ENCODE measurements at places on chromosomes 1 and 21.
A peak's percentile ranks its signal among the peaks of the same experiment; 100 is the strongest.

DNA sequence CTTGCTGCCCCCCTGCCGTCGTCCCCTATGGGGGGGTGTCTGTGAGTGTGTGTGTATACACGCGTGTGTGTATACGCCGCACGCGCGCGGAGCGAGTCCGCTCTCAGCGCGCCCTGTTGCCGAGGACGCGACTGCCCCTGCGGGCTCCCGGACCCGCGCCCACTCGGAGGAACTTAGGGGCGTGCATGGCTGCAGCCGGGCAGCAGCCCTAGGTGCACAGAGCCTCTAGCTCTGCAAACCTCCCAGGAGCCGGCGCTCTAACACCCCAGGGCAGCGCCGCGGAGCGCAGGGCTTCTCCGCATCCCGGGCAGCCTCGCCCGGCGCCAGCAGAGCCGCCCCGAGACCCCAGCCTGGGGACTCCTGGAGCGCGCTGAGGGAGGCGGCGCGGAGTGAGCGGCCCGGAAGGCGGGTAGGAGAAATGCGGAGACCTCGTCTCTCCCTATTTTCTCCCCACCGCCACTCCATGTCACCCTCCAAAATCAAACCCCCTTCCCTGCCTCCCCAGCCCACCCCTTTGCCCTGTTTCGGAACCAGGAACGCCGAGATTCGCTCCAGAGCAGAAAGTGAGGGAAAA, 574 bp downstream of the ITPKB start:
- DNase-seq, result no peak

DNA sequence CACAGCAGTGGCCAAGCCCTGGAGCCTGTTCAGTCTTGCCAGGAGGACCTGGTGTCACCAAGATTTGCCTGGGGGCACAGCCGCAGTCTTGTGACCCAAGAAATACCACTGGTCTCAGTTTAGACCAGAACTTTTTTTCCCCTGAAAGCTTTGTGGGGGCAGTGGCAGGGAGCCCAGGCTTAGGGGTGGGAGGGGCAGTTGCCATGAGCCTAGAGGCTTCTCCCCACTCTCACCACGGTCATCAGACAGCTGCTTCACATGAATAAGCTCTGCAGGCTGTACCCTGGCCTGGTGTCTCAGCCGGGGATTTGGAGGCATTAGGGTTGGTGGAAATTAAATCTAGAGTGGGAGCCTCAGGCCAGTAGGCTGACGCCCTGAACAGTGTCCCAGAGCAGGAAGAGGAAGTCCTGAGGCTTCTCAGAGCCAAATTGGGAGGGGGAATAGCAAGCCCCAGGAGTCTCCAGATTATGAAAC, 73.7 kb downstream of the SLC16A1 start:
- no peak for DNase-seq

- DNase-seq, result no peak
These were observed 791.0 kb upstream of the ADGRL4 start for GRCh38 chr1:79797487-79797886.

- no peak for DNase-seq
These were observed 869 bp downstream of the KCNA3 start for GRCh38 chr1:110673805-110674336.

GRCh38 chr1:44315521-44315920, 39.5 kb downstream of the ERI3 start:
- DNase-seq, result no peak

GRCh38 chr1:70334436-70334835, 20.1 kb downstream of the ANKRD13C start:
- DNase-seq, result no peak

DNA sequence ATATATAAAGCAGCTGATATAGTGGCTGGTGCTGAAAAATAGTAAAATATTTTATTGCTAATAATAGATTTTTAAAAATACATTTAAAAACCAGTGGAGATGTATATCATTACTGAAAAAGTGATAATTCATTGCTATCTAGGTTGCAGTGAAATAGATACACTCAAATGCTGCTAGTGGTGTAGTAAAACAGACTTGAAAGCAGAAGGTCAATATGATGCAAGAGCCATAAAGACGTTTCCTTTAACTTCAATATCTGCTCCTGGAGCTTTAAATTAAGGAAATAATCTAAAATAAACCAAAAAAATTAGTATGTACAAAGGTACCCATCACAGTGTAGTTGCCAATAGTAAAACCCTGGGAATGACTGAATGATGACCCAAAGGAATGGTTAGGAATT, 26.2 kb downstream of the RHEX start:
- no peak for DNase-seq

DNA sequence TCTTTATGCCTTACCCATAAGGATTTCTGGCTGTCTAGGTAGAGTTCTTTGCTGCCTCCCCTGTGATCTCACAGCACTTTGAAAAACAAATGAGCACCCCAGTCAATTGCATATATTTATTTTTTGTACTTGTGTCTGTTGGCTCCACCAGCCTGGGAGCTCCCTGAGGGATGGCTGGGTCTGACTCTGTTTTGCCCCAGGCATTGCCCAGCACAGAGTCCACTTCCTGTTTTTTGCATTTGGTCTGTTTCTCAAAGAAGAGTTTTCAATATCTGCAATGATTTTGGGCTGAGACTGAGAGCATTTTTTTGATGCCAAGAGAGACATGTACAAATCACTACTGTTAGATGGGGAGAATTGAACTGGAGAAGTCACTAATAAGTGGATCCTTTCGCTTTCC, 125.0 kb downstream of the FOXD2 start:
- DNase-seq, result no peak

DNA sequence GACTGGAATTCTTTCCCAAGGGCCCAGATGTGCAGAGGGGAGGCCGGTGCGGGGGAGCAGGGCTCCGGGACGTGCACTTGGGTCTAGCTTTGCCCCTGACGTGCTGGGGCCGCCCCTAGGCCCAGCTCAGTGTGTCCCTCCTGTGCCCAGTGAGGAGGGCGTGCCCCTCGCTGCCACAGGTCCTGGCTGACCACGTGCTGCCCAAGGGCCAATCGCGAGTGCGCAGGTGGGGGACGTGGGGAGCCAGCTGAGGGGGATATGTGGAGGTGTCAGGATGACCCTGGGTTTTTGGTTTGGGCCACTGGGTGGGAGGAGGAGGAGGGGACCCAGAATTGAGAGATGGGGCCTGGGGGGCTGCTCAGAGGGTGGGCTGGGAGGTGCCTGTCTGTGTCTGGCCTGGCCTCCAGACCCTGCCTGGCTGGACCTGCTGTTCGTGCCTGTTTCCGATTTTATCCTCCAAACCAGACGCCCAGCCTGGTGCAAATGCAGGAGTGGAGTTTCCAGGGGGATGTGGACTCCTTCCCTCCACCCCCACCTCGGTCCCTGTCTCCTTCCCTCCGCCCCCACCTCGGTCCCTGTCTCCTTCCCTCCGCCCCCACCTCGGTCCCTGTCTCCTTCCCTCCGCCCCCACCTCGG, 6.1 kb upstream of the RNF223 start:
- DNase-seq, result no peak

DNA sequence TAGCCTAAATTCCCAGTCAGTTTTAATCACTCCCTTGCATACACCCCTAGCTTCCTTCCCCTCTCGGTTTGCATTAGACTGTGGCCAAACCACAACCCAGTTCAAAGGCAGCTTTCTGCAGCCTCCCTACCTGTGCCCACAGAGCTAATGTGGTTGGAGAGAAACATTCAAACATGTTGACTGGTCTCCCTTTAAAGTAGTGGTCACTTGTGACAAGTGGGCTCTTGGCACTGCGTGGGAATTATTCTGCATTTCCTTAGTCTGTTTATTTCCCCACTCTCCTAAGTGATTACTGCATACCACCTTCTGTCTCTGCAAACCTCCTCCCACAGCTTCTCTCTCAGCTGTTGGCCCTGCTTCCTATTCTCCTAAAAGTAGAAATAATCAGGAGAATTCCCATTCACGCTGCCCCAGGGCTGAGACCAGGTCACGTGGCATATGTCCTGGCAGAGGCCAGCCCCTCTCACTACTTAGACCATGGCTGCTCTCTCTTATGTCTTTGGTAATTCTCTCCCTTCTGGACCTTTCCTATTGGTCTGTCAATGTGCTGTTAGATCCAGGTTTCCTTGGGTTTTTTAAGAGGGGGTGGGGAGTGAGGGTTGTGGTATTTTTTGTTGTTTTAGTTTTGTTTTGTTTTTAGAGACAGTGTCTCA, 38.4 kb upstream of the CD101 start:
- no peak for DNase-seq

GRCh38 chr21:25406887-25407579, 200.2 kb downstream of the MRPL39 start:
- no peak for DNase-seq

- peak; percentile 4 for DNase-seq
These were observed 93.0 kb downstream of the NUF2 start for GRCh38 chr1:163414778-163415177.

DNA sequence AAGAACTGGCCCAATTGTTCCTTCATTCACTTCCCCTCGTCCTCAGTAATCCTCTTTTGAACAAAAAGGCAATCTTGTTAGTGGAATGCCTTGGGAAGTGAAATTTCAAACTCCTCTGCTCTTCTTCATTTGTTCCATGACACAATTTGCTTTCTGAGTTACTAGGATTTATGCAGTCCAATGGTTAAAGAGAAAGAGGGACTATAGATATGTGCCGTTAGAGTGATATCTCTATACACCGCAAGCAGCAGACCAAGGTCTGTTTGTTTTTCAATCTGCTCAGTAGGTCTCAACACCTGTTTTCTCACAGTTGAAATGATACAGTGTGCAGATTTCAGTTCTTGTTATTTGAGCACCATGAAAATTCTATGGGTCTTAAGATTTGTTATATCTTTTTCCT, 244.0 kb downstream of the DNM3 start:
- no peak for DNase-seq

DNA sequence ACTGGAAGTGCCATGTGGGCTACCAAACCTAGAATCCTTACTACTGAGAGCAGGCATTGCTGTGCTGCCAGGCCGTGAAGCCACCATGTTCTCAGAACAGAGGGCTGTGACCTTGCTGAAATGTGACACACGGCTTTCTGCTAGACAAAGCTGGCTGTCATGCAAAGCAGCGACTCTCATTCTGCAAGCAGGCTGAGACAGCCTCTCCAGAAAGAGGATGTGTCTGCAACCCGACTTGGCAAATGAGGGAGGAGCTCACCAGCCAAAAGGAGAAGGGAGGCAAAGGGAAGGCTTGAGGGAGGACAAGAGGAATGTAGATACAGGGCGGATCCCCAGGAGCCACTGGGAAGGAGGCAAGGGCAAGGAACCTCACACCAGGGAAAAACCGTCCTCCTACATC, 85.7 kb upstream of the KRTAP19-8 start:
- DNase-seq, result no peak

DNA sequence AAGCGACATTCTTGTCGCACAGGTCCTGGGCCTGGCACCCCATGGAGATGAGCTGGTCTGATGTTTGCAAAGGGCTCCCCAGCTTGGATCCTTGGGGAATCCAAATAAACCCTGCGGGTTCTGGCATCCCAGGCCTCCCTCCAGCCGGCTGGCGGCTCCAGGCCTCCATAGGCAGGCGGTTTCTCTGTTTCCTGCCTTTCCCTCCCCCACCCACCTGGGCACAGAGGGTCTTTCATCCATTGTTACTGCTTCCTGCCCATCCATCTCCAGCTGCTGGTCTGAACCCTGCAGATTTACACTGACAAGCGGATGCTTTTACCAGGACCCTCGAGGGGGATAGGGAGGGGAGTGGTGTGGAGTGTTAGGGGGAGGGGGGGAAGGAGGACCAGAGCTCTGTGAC, 39.1 kb upstream of the ID3 start:
- DNase-seq, result no peak
